ENCODE measurements at places on chromosomes 11 and 22.

DNA sequence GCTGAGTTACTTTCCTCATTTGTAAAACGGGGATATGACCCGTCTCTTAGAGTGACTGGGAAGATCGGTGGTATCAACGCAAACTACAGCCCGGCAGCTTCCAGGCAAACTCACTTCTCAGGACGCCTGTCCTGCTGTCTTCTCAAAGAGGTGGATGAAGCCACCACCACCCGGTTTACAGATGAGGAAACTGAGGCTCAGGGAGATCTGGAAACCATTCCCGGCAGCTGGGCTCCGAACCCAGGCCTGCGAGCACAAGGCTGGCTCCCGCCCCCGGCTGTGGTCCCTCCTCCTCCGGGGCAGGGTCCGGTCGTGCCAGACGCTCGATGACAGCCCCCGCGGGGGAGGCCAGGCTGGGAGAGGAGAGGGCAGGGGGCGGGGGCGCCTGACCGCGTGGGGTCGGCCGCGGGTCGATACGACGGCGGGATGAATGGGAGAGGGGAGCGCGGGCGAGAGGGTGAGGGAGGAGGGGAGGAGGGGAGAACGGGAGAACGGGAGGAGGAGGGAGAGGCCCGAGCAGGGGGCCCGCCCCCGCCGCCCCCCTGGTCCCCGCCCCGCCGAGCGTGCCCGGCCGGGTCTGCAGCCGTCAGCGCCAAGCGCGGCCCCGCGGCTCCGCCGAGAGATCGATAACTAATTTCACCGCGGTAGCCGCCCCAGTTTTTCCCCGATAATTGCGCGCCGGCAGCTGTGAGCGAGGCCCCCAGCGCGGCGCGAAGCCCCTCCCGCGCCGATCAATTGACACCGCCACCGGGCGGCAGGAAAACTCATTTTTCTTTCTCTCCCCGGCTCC, 14.0 kb downstream of the IGLL1 start:
- no peak for DNase-seq

- DNase-seq: no peak
Measured at GRCh38 chr11:114522818-114523217, 36.9 kb downstream of the NXPE1 start.

- no peak for DNase-seq
Measured at GRCh38 chr22:29003975-29004646, 57.5 kb downstream of the C22orf31 start.

GRCh38 chr11:2517016-2517385, 72.2 kb downstream of the KCNQ1 start:
- no peak for DNase-seq

- no peak for DNase-seq
Measured at GRCh38 chr11:108524422-108524821, 26.2 kb upstream of the POGLUT3 start.

DNA sequence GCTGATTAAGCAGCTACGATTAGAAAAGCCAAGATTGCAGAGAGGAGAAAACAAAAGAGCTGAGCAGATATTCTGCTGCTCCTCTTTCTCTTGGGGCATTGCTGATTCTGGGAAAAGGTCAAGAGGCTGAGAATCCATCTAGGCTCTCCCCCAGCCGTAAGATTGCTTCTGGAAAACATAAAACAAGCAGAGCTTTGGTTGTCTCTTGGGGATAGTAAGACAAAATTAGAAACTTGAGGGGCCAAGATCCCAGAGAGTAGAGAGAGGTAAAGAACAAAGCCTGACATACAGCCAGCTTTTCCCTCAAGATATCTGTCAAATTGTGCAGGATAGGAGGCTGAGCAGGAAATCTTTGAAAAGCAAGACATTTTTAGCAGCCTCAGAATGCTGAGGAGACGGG, 158.2 kb downstream of the TTC28 start:
- DNase-seq: no peak

GRCh38 chr11:69155302-69156234, at the start of gene SMIM38:
Gene SMIM38, plus strand, starts transcription at chr11:69155935. Its CDS starts 1,912 bp downstream, at chr11:69157847.
- DNase-seq: no peak

DNA sequence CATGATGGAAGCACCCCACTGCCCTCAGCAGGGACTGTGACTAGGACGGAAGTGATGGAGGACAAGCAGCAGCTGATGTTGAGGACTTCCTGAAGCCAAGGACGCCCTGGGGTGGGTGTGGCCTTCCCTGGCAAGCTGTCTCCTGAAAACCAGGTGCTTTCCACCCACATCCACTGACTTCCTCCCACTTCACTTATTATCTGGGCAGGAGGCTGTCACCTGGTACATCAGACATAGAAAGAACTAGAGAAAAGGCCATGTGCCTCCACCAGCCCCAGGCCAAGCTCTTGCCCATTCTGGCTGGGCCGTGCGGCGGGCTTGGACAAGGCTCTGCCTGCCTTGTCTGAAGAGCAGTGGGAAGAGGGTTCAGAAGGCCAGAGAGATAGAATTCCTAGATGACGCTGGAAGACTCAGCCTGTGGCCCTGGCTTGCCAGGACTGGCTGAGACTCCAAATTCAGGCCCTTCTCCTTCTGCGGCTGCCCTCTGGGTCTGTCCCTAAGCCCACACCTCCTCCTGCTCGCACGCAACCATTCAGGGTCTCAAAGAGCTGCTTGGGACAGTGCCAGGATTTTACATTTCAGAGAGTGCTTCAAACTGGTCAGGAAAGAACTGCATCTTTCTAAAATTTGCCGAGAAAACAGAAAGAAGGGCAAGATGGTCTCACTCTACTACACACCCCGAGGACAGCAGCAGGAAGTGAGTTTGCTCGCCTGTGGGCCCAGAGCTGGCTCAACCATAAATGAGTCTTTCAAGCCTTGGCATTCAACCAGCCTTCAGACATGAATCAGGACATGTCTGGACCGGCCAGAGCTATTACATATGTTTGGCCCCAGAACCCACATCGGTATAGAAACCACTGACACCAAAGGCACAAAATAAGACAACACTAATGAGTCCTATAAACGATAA, 13.3 kb downstream of the ARHGAP1 start:
- no peak for DNase-seq

DNA sequence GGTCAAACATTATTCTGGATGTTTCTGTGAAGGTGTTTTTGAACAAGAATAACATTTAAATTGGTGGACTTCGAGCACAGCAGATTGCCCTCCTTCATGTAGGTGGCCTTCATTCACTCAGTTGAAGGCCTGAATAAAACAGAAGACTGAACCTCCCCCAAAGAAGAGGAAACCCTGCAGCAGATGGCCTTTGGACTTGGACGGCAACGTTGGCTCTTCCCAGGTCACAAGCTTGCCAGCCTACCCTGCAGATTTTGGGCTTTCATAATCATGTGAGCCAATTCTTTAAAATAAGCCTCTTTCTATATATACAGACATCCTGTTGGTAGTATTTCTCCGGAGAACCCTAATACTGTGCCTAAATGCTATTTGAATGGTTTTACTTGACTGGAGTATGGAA, 432.2 kb upstream of the NARS2 start:
- DNase-seq: no peak

DNA sequence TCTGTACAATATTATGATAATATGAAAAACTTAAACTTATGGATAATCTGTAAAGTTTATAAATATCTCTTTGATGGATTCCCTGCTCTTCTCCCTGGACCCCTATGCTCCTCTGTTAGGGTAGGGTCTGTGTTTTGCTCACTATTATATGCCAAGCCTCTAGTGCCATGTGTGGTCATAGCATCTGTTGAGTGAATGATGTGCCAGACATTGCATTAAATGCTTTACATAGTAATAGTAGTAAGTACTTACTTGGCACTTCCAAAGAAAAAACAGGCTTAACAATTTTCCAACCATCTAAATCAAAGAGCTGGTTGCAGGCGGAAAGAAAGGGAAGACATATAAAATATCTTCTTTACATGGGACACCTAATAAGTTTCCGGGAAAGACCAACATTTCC, 46.8 kb downstream of the LGR4 start:
- DNase-seq: no peak

DNA sequence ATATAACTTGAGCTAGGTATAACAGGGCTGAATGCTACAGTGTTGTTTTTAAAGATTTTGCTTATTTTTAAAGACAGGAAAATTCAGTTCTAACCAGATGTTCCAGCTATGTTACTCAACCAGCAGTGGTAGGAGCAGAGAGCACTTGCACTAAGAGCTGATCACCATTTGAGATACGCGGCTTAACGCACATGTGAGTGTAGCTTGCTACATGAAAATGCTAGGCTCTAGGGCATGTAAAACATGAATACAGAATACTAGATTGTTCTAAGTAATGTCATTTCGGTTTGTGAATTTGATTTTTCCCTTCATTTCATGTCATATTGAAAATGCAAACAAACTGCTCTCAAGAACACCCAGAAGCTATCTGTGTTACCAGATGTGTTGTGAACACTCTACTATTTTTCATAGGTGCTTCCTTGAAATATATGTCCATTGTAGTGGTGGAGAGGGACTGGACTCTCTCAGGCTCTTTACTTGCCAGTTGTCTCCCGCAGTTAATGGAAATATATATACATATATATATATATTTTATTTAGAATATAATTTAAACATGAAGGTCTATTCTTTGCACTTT, 10.8 kb upstream of the TECTA start:
- no peak for DNase-seq

DNA sequence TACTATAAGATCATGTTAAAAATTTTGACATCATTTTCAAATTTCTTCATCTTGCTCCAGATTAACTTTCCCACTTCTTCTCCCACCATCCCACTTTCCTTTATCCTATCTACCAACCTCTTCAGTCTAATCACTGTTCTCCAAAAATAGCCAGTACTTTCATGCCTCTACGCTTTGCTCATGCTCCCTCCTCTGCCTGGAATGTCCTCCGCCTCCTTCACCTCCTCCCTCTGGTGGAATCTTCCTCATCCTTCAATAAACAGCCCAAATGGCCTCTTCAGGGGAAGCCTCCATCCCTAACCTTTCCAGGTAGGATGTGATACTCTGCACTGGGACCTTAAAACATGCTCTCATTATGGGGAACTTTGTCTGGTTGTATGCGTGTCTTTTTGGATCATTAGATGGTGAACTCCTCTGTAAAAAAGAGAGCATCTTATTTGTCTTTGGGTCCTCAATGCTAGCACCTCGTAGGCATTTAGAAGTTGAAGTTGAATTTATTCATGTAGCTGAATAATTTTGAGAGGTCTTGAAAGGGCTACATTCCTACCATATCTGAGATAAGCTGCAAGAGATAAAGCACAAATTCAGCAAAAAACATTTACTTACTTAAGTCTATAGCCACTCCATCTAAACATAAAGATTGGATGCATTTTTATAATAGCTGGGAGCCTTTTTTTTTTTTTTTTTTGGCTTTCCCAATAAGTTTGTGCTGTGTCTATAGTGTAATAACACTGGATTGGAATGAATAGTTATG, 8.0 kb upstream of the CSRP3 start:
- no peak for DNase-seq

DNA sequence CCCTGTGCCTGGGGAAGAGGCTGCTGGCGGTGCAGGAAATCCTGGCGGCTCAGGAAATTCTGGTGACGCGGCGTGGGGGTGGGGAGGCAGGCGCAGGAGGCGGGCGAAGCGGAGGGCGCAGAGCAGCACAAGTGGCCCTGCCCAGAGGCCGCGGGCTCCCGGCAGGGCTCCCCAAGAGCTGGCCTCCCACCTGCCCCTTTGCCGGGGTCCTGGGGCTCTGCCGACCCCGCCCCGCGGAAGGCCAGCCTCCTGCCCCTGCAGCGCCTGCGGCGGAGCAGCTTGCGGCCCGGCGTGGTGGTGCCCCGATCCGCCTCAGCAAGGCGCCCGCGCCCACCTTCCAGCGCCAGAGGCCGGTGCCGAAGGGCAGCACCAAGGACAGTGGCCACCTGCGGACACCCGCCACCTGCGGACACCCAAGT, 100.2 kb upstream of the OR4C13 start:
- DNase-seq: no peak

- DNase-seq: no peak
Measured at GRCh38 chr22:46513908-46514550, 23.4 kb downstream of the CELSR1 start.

DNA sequence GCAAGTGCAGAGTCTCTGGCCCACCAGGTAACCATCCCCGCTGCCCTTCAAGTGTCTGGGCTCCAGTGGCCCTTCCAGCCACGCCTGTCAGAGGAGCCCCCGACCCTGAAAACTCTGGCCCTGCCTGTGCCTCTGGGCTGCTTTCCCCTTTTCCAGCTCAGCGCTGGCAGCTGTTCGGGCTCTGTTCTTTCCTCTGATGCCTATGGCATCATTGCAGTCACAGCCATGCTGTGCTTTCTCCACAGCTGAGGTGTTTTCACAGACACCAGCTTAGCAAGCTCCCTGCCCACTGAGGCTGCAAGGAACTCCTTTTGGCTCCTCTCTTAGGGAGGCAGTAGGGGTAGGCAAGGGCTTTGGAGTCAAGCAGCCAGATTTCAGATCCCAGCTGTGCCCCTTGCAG, 21.2 kb downstream of the P2RX3 start:
- DNase-seq: no peak

DNA sequence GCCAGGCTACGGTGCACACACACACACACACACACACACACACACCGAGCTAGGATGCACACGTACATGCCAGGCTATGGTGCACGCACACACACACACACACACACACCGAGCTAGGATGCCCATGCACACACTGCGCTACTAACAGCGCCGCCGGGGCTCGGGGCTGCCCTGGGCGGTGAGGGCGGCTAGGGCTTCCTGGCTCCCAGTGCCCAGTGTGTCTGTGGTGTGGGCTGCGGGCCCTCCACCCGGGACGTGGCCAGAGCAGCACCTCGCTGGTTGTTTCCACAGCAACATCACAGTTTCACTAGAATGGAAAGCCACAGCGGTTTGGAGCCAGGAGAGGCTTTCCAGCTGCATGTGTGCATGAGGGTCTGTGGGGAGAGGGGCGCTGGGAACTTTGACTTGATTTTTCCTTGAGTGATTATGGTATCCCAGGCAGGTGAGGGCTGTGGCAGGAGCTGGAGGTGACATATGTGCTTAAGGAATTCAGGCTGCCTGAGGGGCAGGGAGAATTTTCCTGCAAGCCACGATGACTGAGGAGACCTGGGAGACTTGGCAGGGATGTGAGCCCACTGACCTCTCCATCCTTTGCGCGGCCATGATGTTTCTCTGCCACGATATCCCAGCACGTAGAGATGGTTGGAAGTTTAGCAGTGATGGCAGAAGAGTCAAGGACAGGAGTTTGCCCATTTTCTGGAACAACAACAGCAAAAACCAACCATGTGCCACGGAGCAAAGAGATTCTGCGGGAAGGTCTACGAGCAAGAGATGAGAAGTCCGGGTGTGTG, 195.9 kb downstream of the SNX19 start:
- DNase-seq: no peak

GRCh38 chr11:35073691-35074419, 65.1 kb upstream of the CD44 start:
- DNase-seq: no peak

GRCh38 chr11:85705800-85706199, 19.8 kb upstream of the CCDC89 start:
- no peak for DNase-seq

All from stimulated activated CD8-positive, alpha-beta memory T cell treated with anti-CD3 and anti-CD28 coated beads, Interleukin-7, amount 100 ng/mL, for 4 hours (primary cell).